Stimulated activated CD4-positive, alpha-beta T cell treated with anti-CD3 and anti-CD28 coated beads, TNF-alpha, amount 100 ng/mL, for 4 hours (primary cell): ENCODE measurements at places on chromosomes 12 and 14.

GRCh38 chr12:105897311-105897725 is 241.4 kb downstream of the NUAK1 start:
- DNase-seq: no peak

DNA sequence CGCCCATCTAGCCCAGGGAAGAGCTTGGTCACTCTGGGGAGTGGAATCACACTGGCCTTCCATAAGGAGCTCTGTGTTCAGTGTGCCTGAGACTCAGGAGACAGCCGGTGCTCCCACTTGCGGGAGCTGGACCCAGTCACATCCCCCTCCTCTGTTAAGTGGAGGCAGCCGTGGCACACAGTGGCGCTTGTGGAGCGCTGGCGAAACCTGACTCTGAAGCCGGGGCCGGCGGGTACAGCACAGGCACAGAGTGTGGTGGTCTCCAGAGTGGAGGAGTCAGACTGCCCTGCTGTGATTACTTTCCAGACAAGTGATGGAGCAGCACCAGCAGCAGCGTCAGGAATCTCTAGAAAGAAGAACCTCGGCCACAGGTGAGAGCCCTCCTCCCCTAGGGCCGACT is 33.0 kb downstream of the DEGS2 start:
- no peak for DNase-seq

GRCh38 chr12:133231001-133231400 is 4.7 kb downstream of the ANHX start:
- DNase-seq: no peak

DNA sequence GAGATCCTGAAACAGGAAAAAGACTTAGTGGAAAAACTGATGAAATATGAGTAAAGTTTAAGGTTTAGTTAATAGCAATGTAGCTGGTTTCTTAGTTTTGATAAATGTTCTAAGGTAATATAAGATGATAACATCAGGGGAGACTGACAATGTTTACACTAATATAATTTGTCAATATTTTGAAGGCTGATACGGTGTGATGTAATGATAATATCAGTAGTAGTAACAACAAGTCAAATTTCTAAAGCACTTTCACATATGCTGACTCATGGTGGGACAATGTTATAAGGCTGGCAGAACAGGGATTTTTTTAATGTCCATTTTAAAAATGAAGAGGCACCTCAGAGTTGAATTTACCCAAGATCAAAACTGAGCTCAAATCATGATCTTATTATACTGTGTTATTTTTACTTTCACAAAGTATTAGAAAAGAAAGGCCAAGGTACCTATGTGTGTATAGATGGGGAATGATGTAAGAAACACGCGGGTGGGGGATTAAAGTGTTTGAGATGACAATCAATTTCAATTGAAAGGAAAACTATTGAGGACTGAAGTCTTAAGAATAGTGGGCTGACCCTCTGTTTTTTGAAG is 2.4 kb upstream of the FLRT2 start:
- no peak for DNase-seq

DNA sequence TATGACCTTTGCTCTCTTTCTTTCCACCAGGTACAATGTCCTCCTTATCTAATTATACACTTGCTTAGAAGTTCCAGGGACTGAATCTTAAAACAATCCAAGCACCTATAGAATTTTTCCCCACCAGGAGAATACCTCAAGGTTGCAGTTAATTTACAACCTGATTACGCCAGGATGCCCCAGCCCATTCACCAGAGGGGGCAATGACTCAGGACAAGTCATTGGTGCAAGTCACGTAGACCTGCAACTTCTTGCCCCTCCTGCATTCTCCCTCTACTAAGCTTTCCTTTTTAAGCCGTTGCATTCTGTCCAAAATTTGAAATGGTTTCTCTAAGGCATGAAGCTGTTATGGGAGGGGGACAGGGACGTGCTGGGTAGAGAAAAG is 111.1 kb upstream of the SCAF11 start:
- DNase-seq: no peak

DNA sequence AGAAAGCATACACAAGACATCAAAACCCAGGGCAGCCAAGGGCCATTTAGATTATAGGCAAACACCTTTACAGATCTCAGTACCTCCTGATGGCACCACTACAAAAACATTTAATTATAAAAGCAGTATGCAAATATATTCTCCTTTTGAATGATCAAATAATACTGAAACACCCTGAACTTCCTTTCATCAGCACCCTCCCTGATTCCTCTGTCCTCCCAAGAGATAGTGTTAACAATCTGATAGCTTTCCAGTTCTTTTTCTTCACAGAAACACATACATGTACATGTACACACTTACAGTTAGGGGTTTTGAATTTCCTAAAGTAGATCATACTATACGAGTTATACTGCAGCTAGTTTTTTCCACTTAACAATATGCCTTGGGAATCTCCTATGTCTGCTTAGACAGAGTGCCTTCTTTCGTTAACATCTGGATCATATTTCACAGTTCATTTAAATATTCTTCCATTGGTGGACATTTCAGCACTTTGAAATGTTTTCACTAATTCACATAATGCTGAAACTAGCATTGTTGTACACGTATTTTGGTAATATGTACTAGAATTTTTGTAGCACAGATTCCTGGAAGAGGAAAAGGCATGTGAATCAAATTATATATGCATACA is 35.2 kb downstream of the TDG start:
- DNase-seq: no peak

DNA sequence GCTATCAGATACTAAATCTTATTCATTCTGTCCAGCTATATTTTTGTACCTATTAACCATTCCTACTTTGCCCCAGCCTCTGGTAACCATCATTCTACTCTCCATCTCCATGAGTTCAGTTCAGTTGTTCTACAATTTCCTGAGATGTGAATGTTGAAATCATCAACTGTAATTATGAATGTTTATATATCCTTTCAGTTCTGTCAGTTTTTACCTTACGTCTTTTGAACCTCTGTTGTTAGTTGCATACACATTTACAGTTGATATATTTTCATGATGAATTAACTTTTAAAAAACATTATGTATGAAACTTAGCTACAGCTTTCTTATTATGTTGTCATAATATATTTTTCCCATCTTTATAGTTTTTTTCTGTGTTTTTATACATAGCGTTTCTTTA is 102.1 kb downstream of the ARID2 start:
- DNase-seq: no peak

- DNase-seq: no peak
Observed at GRCh38 chr12:132686825-132687210, 324 bp downstream of the POLE start.

- DNase-seq: no peak
Observed at GRCh38 chr14:105848570-105848969, 322.2 kb downstream of the TMEM121 start.

DNA sequence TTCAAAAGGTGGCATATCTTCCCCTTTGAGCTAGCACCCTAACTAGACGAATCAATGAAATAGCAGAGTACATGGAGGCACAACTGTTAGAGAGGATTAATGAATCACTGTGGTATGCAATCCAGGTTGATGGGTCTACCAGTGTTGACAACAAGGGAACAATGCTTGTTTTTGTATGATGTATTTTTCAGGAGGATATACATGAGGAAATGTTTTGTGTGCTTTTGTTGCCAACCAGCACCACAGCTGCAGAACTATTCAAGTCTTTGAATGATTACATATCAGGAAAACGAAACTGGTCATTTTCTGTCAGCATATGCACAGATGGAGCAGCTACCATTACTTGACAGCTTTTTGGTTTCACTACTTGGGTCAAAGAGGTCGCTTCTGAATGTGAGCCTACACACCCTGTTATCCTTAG is 142.6 kb downstream of the GPHN start:
- DNase-seq: no peak

GRCh38 chr14:73472185-73473114 is 14.1 kb upstream of the NUMB start:
- DNase-seq: no peak

DNA sequence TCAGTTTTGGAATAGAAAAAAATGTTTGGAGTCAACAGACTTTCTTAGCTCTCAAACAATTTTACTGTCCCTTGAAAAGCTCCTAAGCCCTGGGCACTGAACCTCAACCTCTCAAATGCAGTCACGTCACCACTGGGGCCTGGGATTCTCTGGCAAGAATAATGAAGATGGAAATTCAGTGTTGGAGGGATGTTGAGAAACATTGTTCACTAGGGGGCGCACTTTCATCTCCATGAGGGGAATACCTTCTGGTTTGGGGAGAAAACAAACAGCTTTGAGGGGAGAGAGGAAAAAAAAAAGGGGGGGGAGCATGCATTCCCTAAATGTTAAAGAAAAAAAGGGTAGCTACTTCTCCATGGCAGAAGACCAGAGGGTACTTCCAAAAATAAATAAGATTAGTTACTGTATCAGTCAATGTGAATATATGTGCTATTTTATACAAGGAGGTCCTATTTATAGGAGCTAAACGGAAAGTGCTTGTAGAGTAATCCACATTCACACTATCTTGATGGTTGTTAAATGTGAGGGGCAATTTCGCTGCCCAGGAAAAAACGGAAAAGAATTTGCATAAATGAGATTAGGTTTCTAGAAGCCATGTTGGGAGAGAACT is 5.8 kb upstream of the TBPL2 start:
- no peak for DNase-seq

- DNase-seq: no peak
Observed at GRCh38 chr14:35341454-35341750, 49.2 kb downstream of the PSMA6 start.

- no peak for DNase-seq
Observed at GRCh38 chr14:72850360-72850759, 43.5 kb downstream of the DPF3 start.
